ENCODE measurements at places on chromosomes 6 and 20.

GRCh38 chr6:14544666-14545065, 427.1 kb downstream of the CD83 start:
- DNase-seq, result no peak

GRCh38 chr20:20334489-20334888, 33.4 kb upstream of the INSM1 start:
- DNase-seq, result no peak

DNA sequence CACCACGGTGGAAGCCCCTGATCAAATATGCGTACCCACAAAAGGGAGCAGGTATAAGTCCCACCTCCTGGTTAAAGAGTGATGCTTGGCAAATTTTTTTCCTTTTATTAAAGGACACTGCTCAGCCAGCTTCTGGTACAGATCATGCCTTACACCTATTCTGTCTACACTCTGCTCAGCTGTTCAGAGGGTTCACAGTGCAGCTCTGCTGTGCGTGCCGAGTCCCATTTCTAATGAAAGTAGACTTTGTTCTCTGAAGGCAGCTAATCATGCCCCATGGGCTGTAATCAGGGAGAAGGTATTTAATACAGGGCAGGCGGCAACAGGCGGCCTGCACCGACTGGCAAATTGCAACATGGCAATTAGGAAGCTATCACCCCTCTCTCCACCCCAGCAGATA, 16.3 kb downstream of the LRRC73 start:
- DNase-seq, result no peak

DNA sequence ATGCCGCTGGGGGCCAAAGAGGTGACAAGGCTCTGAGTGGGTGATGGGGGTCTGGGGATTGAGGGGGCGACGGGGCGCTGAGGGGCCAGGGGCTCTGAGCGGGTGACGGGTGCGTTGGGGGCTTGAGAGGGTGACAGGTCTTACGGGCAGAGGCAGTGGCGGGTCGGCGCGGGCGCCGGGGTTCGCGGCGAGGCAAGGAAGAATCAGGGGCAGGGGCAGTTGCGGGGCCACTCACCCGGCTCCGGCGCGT, 146 bp downstream of the ZNFX1 start:
- no peak for DNase-seq

- DNase-seq, result no peak
Observed at GRCh38 chr6:166381381-166381732, 1.4 kb downstream of the MPC1 start.

DNA sequence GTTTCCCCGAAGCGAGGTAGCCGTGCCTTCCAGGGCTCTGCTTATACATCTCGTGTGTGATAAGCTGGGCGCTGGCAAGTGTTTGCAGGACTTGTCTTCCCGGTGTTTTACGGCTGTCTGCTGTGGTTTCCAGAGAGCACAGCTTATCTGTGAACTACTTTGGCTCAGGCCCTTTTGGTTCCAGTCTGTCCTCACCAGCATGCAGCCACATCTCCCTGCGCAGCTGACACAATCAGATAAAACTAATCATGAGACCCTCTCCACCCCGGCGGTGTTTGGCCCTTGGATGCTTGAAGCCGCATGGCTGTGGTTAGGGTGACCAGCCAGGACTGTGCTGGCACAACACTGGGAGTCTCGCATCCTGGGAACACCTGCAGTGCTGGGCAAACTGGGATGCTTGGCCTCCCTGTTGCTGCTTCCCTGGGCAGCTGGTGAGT, 241.8 kb upstream of the FOXQ1 start:
- DNase-seq, result no peak

DNA sequence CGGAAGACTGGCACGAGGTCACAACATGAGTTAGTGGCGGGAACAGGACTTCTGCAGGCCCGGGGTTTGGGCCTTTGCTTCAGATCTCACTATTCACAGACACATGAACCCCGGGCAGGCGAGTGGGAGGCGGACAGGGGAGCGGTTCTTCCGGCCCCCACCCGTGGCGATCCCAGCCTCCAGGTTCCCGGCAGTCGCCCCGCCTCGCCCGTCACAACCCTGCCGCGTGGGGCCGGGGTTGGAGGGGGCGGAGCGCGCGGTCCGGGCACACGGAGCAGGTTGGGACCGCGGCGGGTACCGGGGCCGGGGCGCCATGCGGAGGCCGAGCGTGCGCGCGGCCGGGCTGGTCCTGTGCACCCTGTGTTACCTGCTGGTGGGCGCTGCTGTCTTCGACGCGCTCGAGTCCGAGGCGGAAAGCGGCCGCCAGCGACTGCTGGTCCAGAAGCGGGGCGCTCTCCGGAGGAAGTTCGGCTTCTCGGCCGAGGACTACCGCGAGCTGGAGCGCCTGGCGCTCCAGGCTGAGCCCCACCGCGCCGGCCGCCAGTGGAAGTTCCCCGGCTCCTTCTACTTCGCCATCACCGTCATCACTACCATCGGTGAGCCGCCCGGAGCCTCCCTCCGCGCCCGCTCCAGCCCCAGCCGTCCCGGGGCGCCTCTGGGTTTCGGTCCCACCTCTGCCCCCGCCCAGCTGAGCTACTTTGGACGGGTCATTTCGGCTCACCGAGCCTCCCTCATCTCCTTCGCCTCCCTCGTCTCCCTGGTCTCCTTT, at the start of gene KCNK15:
TSS of gene KCNK15 (plus strand) at position 268 of the 769 bp plus-strand sequence. CDS start at position 314, 46 bp downstream.
- DNase-seq, result peak; percentile 48

DNA sequence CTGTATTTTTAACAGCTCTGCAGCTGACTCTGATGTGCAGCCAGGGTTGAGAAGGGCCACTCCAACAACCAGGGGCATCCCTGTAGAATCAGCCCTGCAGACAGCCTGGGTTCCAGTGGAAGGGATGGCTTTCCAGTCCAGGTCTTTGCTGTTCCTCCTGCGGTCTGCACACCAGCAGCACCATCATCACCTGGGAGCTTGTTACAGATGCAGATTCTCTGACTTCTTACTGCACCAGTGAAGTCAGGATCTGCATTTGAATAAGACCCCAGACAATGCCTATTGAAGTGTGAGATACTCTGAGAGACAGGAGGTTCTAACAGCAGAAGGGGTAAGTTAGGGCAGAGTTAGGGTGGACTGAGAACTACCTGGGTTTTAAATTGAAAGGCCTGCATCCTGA, 151.3 kb downstream of the F13A1 start:
- no peak for DNase-seq

GRCh38 chr20:56422076-56422823, 10.2 kb downstream of the CASS4 start:
- no peak for DNase-seq

DNA sequence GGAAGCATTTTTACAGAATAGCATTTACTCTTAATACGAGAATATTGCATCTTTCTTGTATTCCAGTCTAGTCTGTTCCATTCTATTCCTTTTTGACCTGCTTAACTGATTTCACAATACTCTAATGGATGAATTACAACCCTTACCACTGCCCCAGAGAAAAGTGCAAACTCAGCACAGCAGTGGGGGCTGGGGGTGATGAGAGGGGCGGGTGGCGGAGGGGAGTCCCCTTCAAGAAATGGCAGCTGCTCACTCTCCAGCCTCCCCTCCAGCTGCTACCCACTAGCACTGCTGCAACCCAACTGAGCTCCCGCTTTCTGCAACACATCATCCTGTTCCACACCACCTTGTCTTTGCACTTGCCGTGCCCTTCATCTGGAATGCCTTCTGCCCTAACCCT, 30.1 kb downstream of the PIM1 start:
- no peak for DNase-seq

- DNase-seq, result peak; percentile 14
Observed at GRCh38 chr6:34146801-34147592, 1.1 kb upstream of the GRM4 start.

- peak; percentile 64 for DNase-seq
Observed at GRCh38 chr6:163790266-163790840, 375.8 kb downstream of the QKI start.

DNA sequence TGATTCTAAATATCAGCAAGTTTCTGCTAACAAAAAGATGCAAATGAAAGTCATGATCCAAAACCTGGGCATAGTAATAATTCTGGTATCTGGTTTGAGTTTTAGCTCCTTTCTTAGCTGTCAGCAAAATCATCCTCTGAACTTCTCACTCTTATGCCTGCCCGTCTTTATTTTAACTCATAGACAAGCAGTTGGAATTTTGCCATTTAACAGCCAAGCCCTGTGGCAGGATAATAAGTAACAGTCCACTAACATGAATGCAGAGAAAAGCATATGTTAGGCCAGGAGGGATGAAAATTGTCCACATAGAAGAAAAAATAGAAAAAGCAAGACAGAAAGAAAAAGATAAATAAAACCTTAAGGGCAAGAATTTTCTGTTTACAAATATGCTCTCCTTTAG, 170.0 kb upstream of the LAMA2 start:
- no peak for DNase-seq

- DNase-seq, result no peak
Observed at GRCh38 chr20:49906101-49906604, 9.2 kb downstream of the SPATA2 start.

DNA sequence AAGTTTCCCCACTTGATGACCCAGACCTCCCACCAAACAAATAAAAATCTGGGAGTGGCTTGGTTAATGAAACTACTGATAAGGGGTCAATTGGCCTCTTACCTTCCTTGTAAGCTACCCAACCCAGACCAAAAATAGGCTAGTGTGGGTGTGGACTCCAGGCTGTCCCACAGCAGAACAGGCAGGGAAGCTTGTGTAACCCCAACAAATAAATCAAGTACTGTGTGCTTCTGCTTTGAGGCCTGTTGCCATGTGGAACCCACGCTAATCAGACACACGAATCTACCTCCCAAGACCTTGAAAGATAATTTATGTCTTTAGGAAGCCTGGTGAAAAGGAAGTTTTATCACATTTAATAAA, 33.7 kb upstream of the PAQR8 start:
- no peak for DNase-seq

- no peak for DNase-seq
Observed at GRCh38 chr6:15927531-15928225, 201.2 kb upstream of the MYLIP start.

GRCh38 chr6:142302421-142303175, 791 bp downstream of the ADGRG6 start:
- no peak for DNase-seq

DNA sequence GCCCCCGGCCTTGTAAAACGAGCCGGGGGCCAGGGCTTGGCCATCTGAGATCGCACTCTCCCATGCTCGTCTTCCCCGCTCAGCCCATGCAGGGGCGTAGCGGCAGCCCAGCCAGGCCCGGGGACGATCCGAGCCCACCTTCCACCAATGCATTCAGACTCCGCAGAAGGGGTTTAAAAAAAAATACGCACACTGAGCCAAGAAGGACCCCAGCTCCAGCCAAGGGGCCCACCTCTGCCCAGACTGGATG, 320 bp downstream of the GSTA4 start:
- peak; percentile 70 for DNase-seq

DNA sequence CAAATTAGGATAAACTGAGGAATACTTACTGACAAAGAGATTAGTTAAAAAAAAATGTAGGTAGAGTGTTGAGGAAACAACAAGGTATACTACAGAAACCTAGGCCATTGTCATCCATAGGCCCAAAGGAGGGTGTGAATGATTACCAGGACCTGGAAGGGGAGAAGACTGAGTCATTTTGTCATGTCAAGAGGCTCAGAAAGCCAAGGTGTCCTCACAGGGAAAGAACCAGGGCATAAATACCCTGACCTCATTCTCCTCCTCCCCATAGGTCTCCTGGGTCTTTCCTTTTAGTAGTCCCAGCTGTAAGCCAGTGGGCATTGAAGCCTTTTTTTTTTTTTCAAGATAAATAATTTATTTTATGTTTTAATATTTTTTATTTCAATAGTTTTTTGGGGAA, 582.1 kb upstream of the JAG1 start:
- no peak for DNase-seq

GRCh38 chr6:29552512-29553051, 7.0 kb downstream of the UBD start:
- DNase-seq, result no peak

DNA sequence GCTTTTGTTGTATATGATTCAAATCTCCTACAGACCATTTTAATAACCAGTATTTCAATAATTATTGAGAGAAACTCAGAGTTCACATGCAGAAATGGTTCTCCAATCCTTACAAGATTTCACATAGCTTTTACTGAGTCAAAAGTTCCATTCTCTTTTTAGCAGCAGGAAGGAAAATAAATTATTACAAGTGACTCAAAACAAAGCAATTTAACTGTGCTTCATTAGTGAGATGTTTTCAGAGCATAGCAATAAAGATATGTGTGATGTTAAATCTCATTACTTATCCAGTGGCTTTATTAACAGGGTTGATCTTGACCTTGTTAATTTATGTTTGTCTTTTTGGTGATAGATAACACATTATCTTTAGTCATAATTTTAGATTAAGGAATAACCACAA, 22.0 kb downstream of the KIF13A start:
- no peak for DNase-seq

GRCh38 chr20:45592574-45593189, 13.6 kb upstream of the WFDC8 start:
- DNase-seq, result no peak

- no peak for DNase-seq
Observed at GRCh38 chr20:18879262-18879661, 65.7 kb downstream of the SCP2D1 start.

DNA sequence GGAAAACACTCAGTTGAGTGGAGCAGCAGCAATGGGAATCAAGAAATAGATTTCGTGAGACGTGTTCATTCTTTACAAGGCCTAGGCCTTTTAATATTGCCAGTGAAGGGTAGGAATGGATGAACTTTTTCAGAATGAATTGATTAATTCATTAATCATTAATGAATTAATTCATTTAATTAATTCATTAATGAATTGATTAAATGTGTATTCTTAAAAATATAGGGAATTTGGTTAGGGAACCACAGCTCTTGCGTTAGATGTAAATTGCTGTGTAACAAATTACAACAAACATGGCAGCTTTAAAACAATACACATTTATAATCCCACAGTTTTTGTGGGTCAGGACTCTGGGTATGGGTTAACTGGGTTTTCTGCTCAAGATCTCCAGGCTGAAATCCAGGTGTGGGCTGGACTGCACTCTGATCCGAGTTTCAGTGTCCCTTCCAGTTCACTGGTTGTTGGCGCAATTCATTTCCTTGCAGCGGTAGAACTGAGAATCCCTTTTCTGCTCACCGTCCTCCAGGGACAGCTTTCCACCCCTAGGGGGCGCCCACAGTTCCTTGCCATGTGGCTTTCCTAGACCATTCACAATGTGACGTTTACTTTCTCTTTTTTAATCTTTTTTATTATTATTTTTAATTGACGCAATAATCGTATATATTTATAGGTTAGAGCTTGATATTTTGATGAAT, 32.8 kb upstream of the BCAS1 start:
- peak; percentile 55 for DNase-seq

GRCh38 chr6:166046226-166046625, 121.4 kb downstream of the TBXT start:
- DNase-seq, result no peak

DNA sequence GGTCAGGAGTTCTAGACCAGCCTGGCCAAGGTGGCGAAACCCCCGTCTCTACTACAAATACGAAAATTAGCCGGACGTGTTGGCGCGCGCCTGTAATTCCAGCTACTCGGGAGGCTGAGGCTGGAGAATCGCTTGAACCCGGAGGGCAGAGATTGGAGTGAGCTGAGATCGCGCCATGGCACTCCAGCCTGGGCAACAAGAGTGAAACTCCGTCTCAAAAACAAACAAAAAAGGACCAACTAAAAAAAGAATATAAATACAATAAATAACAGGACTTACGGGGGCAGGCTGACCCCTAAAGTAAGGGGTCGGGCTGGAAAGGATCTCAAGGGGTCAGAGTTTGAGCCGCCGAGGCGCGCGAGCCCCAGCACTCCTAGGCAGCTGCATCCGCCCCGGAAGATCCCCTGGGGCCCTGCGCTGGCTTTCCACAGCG, 509 bp upstream of the TPD52L2 start:
- DNase-seq, result no peak

GRCh38 chr6:140321891-140322290, 947.4 kb upstream of the CITED2 start:
- DNase-seq, result no peak

- no peak for DNase-seq
Observed at GRCh38 chr6:90530882-90531281, 56.0 kb downstream of the MAP3K7 start.

GRCh38 chr6:5278565-5279120, 17.3 kb downstream of the FARS2 start:
- no peak for DNase-seq

Data from femur (tissue), 1 donor.